ENCODE measurements at places on chromosomes 16 and 17. TPM values are rescaled to one million over a fixed set of nuclear protein-coding genes. Genes with fewer than 3 reads are reported as not detected.
A peak's percentile ranks its signal among the peaks of the same experiment; 100 is the strongest.

- no peaks in the 10 kb centered on the region for H3K27me3 ChIP-seq
- no peak for DNase-seq
- H3K36me3 ChIP-seq: no peaks in the 10 kb centered on the region
- H3K27ac ChIP-seq: no peak overlapping the region
- no peak overlapping the region for H3K4me3 ChIP-seq
- H3K4me1 ChIP-seq: peaks cover 20% of the 10 kb centered on the region
Measured at GRCh38 chr16:11175787-11176341, 80.1 kb downstream of the SOCS1 start.

GRCh38 chr17:49473900-49474751, 21.0 kb upstream of the NGFR start:
- H3K27me3 ChIP-seq: peaks cover 9% of the 10 kb centered on the region
- no peak overlapping the region for H3K4me3 ChIP-seq
- no peaks in the 10 kb centered on the region for H3K4me1 ChIP-seq
- no peak overlapping the region for H3K27ac ChIP-seq
- H3K36me3 ChIP-seq: no peaks in the 10 kb centered on the region

DNA sequence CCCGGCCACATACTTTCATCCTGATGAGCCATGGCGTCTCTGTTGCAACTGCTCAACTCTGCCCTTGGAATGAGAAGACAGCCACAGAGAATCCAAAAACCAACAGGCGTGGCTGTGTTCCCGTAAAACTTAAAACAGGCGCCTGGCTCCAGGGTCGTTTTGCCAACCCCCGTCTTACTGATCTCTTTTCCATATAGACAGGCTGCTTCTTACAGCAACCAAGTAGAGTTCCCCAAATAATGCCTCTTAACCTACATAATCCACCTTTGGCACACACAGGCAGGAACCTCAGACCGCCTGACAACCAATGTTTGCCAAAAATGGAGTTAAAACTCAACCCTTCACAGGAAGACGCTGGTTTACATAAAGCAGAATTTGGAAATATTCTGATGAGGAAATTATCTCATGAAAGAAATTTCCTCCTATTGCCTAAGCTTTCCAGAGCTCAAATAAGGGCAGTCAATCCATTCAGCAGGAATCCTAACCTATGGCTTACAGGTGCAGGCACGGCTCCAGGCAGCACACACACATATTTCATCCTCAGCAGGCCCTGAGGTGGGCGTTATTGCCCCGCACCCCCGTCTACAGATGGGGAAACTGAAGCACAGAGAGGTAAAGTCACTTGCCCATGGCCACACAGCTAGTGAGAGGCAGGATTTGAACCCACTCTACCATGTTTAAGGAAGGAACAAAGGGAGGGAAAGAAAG, 35.8 kb downstream of the LITAF start:
- no peak overlapping the region for H3K27ac ChIP-seq
- DNase-seq: no peak
- no peaks in the 10 kb centered on the region for H3K4me1 ChIP-seq
- H3K27me3 ChIP-seq: no peaks in the 10 kb centered on the region
- H3K4me3 ChIP-seq: no peak overlapping the region

GRCh38 chr17:2067048-2067561, 12.2 kb downstream of the HIC1 start:
- no peak overlapping the region for H3K4me3 ChIP-seq
- no peak overlapping the region for H3K27ac ChIP-seq
- H3K4me1 ChIP-seq: no peaks in the 10 kb centered on the region
- DNase-seq: no peak

- peaks cover 22% of the 10 kb centered on the region for H3K4me1 ChIP-seq
- no peaks in the 10 kb centered on the region for H3K36me3 ChIP-seq
Measured at GRCh38 chr16:84176192-84177053, 10.4 kb downstream of the TAF1C start.

GRCh38 chr17:41695954-41696757, 7.5 kb downstream of the EIF1 start:
- DNase-seq: no peak
- peaks cover 4% of the 10 kb centered on the region for H3K4me1 ChIP-seq
- H3K4me3 ChIP-seq: no peak overlapping the region
- H3K27me3 ChIP-seq: no peaks in the 10 kb centered on the region

DNA sequence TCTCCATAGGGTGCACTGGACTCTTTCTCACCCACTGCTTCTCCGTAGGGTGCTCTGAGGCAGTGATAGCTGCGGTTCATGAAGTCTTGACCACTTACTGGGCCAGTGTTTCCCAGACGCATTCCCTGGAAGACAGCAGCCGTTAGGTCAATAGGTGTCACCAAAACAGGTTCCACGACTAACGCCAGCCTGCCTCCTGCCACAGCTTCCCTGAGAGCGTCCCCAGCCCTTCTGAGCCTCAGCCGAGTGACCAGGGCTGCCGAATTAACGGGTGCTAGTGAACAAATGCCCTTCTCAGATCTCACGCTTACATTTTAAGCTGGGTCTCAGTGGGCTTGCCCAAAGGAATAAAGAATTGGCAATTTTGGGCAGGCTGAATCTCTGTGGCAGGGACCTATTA, 188.7 kb upstream of the TNRC6C start:
- 0 out of 2 replicates have a peak, but pooled peaks cover 3% of the 10 kb centered on the region for H3K27me3 ChIP-seq
- H3K36me3 ChIP-seq: no peaks in the 10 kb centered on the region
- no peak overlapping the region for H3K27ac ChIP-seq
- H3K4me3 ChIP-seq: no peak overlapping the region
- H3K4me1 ChIP-seq: peaks cover 3% of the 10 kb centered on the region
- DNase-seq: no peak

DNA sequence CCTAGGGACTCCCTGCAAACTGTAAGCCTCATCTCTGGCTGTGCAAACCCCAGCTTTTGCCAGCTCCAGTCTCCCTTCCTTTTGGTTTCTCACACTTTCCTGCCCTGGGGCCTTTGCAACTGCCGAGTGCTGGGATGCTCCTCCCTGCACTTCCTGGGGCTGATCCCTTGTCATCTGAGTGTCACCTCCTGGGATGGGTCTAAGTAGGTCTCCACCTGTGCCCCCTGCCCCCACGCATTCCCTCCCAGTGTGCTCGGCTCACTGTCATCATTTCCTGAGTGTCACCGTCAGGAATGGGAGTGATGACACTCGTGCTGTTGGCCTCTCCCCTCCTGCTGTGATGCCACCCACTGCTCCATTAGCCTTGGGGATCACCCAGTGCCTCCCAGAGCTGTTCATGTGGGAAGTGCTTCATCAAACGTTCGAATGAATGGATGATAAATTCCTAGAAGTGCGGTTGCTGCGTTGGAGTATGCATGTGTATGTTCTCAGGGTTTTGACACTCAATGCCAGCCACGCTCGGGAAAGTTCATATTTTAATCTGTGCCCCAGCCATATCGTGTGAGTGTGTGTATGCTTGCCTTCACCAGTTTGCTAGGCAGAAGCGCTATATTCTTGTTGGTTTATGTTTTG, 189.9 kb downstream of the NTN1 start:
- no peaks in the 10 kb centered on the region for H3K4me1 ChIP-seq
- no peak overlapping the region for H3K27ac ChIP-seq
- H3K4me3 ChIP-seq: no peak overlapping the region
- H3K27me3 ChIP-seq: no peaks in the 10 kb centered on the region
- DNase-seq: no peak

DNA sequence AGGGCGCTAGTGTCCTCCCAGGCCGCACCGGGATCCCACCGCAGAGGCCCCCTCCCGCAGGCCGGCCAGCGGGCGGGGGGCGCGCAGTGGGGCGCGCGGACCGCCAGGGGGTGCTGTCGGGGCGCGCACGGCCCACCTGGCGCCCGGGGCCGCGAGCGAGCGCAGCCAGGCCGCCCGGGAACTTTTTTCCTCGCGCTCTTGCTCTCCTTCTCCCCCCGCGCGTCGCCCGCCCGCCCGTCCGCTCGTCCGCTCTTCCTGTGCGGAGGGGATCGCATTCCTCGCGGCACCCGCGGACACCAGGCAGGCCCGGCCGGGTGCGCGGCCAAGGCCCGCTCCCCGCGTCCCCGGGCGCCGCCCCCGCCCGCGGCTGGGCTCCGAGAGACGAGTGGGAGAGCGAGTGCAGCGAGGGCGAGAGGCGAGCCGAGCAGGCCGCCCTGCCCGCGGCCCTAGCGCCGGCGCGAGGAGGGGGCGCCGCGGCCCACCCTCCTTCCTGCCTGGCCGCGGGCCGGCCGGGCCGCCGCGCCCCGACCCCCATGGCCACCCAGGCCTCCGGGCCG, at the start of gene RAI1:
RAI1 (plus strand) TSS at position 272 of the 557 bp plus-strand sequence. CDS start 111,491 bp downstream, outside the sequence.
- DNase-seq: no peak
- H3K4me3 ChIP-seq: peak within 1 kb of the TSS; percentile 64
- peaks cover 34% of the 10 kb centered on the region for H3K4me1 ChIP-seq
- no peaks in the 10 kb centered on the region for H3K36me3 ChIP-seq
- peak within 1 kb of the TSS; percentile 97 for H3K27ac ChIP-seq

GRCh38 chr17:55416000-55416399, 5.6 kb downstream of the MMD start:
- no peaks in the 10 kb centered on the region for H3K27me3 ChIP-seq
- H3K27ac ChIP-seq: no peak overlapping the region
- peaks cover 6% of the 10 kb centered on the region for H3K4me1 ChIP-seq
- no peak overlapping the region for H3K4me3 ChIP-seq
- H3K36me3 ChIP-seq: no peaks in the 10 kb centered on the region
- no peak for DNase-seq

GRCh38 chr17:53273126-53273525, 549.6 kb upstream of the KIF2B start:
- H3K4me1 ChIP-seq: no peaks in the 10 kb centered on the region
- no peak for DNase-seq
- H3K4me3 ChIP-seq: no peak overlapping the region
- H3K27ac ChIP-seq: no peak overlapping the region
- H3K27me3 ChIP-seq: no peaks in the 10 kb centered on the region
- no peaks in the 10 kb centered on the region for H3K36me3 ChIP-seq

DNA sequence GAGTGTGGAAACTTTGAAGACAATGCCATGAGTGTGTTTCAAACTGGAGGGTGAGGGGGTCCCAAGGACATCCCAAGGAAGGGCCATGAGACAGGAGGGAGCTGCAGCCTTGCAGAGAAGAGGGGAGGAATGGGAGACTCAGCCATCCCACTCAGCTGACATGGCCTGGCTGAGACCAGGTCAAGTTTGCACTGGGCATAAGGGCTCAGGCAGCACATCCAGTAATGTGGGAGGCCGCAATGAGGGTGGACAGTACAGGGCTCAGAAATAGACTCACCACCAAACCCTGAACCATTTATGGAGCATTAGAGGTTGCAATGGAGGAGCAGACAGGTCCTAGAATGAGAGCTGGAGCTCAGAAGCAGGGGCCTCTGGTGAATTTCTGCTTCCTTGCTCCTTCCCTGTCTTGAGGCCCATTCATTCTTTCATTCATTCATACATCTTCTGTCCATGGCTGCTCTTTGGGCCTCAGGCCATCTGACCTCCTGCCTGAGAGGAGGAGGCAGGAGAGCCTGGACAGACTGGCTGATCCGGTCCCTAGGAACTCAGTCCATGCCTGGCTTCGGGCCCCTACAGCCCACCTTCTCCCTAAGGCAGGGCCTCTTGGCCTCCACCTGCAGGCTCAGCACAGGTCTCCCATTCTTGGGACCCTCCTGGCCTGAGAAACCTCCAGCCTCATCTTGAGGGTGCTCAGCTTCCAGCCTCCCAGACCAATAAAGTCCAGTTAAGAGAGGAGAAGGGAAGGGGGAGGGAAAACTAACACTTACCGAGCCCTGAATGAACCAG, 70.5 kb upstream of the CDH5 start:
- H3K36me3 ChIP-seq: no peaks in the 10 kb centered on the region
- no peaks in the 10 kb centered on the region for H3K4me1 ChIP-seq
- H3K4me3 ChIP-seq: no peak overlapping the region
- DNase-seq: no peak
- H3K27me3 ChIP-seq: no peaks in the 10 kb centered on the region
- H3K27ac ChIP-seq: no peak overlapping the region

DNA sequence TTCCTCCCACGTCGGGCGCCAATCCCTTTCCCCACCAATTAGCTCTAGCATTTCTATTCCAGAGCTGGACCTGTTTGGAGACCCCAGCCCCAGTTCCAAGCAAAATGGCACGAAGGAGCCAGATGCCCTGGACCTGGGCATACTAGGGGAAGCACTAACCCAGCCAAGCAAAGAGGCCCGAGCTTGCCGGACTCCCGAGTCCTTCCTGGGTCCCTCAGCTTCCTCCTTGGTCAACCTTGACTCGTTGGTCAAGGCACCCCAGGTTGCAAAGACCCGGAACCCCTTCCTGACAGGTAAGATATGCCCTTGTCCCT, 5.6 kb upstream of the SPATA20 start:
- peak overlapping the region; percentile 94 for H3K27ac ChIP-seq
- H3K4me3 ChIP-seq: peak overlapping the region; percentile 71
- peaks cover 40% of the 10 kb centered on the region for H3K4me1 ChIP-seq

GRCh38 chr16:13401641-13402040, 500.2 kb downstream of the SHISA9 start:
- no peak overlapping the region for H3K27ac ChIP-seq
- no peak overlapping the region for H3K4me3 ChIP-seq
- DNase-seq: no peak
- H3K36me3 ChIP-seq: no peaks in the 10 kb centered on the region

DNA sequence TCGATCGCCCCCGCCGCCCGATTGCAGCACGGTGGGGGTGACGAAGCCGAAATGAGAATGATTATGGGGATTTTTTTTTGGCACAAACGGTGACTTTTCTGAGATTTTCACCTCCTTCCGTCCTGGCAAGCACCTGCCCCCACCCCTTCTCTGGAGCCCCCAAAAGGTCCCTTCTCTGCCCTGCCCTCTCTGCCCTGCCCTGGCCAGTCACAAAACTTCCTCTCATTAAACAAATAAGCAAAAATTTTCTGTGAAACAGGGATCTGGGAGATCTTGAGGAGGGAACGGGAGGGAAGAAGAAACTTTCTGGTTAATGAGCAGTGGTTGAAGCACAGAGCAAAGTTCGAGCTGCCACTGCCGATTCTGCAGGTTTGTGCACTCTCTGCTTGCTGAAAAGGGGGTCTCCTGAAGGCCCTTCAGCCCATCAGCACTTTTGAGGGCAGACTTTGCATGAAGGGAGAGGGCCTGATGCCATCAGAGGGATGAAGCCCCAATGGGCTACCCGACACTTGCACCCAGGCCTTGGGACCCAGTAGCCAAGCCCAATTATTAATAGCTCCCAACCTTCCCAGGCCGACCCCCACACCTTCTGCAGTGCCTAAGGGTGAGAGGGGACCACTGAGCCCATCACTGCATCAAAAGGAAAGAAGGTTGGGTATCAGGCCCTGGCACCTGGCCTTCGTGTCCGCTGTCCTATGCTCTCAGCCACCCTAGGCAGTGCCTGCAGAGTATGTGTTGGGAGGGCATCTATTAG, 1.0 kb upstream of the HOXB8 start:
- no peak for DNase-seq
- H3K4me3 ChIP-seq: peak overlapping the region; percentile 68
- peak overlapping the region; percentile 99 for H3K27ac ChIP-seq
- H3K36me3 ChIP-seq: no peaks in the 10 kb centered on the region
- H3K4me1 ChIP-seq: peaks cover 47% of the 10 kb centered on the region

Gene C17orf107
- total RNA-seq: 2.4 TPM

Gene FAM171A2
- total RNA-seq: 7.6 TPM

Gene FOXO3B
- 4.2 TPM for total RNA-seq

Gene LPCAT2
- 62.1 TPM for total RNA-seq

Gene ARHGDIG
- 2.4 TPM for total RNA-seq

Gene SMIM36
- not detected for total RNA-seq

Gene TMEM97
- 78.7 TPM for total RNA-seq

Measured in Panc1 (cell line).